ENCODE measurements at places on chromosomes 1 and 21.
A peak's percentile ranks its signal among the peaks of the same experiment; 100 is the strongest.

DNA sequence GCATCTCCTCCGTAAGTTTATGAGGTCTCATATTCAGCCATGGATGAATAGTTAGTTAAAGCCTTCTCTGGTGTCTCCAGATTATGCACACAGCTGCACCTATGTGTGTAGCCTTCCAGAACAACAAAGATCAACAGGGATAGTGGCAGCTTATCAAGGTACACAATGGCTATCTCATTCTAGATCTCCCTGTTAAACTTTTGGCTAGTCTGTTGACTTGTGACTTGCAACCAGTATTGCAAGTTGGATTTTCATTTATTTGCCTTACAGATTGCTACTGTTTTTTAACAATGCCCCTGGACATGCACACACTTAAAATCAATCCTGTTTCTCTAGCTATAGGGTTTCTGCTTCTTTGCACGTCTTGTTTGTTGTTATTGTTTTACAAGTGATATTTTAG is 363.2 kb downstream of the OMA1 start:
- no peak overlapping the region for H3K4me3 ChIP-seq
- DNase-seq: no peak
- no peaks in the 10 kb centered on the region for H3K36me3 ChIP-seq
- no peaks in the 10 kb centered on the region for H3K27me3 ChIP-seq
- no peak overlapping the region for H3K27ac ChIP-seq

DNA sequence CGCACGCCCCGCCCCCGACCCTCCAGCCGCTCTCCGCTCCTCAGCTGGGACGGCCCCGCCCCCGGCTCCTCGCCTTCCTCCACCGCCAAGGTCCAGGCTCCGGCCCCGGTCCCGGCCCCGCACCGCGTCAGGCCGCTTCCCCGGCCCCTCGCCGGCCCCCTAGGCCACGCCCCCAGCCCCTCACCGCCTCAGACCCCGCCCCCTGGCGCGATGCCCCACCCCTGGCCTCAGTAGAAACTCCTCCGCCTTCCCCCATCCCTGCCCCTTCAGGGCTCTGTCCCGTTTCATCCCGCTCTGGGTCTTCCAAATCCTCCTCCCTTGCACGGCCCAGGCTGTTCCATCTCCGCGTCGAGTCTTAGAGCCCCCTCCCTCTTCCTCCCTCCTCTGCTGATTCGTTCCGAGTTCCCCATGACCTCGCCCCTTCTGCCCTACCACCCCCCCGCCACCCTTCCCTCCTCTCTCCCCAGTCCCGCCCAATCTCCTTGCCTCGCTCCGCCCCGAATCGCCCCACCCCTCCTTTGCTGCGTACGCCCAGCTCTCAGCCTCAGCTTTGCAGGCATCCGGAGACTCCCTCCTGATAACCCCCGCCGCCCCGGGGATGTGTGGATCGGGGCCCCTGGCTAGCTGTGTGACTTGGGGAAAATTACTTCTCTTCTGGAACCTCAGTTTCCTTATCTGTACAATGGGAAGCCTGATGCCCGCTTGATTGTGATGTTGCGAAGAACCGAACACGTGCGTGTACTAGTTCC is 448 bp upstream of the ASAP3 start:
- peak; percentile 89 for DNase-seq
- H3K27me3 ChIP-seq: no peaks in the 10 kb centered on the region
- peak overlapping the region; percentile 92 for H3K4me3 ChIP-seq

DNA sequence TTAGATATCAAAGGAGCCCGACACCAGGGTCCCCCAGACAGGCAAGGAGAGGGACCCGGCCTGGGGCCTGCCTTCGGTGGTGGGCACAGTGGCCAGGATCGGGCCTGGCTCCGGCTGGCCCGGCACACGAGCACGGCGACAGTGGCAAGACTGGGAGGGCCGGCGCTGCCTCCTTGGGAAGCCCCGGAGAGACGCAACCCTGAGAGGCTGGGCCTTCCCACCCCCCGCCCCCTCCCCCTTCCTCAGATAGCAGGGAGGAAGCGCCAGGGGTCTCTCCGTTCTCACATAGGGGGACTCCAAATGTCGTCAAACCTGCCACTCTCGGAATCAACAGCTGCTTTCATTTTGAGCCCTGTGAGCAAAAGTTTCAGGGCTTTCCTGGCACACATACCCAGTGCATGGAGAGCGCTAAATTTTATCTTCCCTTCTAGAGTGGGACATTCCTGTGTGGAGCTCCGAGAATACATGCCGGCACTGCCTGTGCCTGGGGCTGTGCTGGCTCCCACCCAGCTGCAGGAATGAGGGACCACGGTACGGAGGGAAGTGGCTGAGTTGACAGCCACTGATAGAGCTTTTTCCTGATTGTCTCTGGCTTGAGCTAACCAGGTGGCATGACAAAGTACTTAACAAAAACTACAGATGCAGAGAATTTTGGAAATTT is 62.4 kb downstream of the CD247 start:
- H3K36me3 ChIP-seq: no peaks in the 10 kb centered on the region
- H3K27ac ChIP-seq: peak overlapping the region; percentile 78
- no peak for DNase-seq
- H3K4me3 ChIP-seq: peak overlapping the region; percentile 88

GRCh38 chr1:18342744-18343143 is 138.0 kb upstream of the KLHDC7A start:
- H3K4me3 ChIP-seq: no peak overlapping the region
- no peaks in the 10 kb centered on the region for H3K27me3 ChIP-seq
- no peaks in the 10 kb centered on the region for H3K36me3 ChIP-seq
- no peak for DNase-seq
- no peaks in the 10 kb centered on the region for H3K4me1 ChIP-seq

DNA sequence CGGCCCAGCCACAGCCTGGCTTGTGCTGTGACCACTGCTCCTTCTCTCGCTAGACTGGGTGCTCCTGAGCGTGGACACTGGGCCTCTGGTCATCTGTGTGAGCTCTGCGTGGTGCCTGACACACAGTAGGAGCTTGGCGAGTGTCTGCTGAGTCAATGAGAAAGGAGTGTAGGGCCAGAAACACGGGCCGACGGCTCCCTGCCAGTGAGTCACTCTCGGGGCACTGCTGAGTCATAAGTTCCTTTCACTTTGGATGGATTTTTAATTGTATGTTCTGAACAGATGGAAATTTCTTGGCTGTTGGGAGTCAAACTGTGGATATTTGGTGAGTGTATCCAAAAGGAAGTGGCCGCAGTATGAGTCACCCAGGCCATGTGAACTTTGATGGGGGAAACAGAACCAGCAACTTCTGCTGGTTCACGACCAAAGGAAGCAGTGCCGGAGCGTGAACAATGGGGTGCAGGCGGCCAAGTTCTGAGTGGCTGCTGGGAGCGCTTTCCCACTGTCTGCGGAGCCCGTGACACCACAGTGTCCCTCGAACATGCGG is 41.0 kb upstream of the COL18A1 start:
- H3K4me1 ChIP-seq: peaks cover 13% of the 10 kb centered on the region
- H3K36me3 ChIP-seq: no peaks in the 10 kb centered on the region
- H3K4me3 ChIP-seq: no peak overlapping the region
- DNase-seq: peak; percentile 86
- no peaks in the 10 kb centered on the region for H3K27me3 ChIP-seq
- H3K27ac ChIP-seq: peak overlapping the region; percentile 97

DNA sequence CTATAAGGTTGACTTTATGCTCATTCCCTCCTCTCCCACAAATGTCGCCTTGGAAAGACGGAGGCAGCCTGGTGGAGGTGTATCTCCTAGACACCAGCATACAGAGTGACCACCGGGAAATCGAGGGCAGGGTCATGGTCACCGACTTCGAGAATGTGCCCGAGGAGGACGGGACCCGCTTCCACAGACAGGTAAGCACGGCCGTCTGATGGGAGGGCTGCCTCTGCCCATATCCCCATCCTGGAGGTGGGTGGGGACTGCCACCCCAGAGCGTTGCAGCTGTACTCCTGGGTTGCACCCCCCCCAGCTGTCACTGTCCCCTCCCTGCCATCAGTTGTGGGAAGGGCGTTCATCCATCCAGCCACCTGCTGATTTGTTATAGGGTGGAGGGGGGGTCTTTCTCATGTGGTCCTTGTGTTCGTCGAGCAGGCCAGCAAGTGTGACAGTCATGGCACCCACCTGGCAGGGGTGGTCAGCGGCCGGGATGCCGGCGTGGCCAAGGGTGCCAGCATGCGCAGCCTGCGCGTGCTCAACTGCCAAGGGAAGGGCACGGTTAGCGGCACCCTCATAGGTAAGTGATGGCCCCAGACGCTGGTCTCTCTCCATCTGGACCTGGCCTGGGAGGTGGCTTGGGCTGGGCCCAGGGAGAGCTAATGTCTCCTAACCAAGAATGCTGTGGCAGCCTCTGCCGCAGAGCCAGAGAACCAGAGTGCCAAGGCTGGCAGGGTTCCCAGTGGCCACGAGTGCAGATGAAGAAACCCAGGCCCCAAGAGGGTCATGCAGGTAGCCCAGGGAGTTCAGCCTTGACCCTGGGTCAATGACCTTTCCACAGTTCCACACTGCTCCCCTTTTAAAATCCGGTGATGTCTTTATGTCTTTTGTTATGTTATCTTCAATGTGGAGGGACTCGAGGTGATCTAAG is 13.1 kb downstream of the PCSK9 start:
- no peak overlapping the region for H3K4me3 ChIP-seq
- no peak for DNase-seq
- H3K4me1 ChIP-seq: no peaks in the 10 kb centered on the region
- H3K36me3 ChIP-seq: no peaks in the 10 kb centered on the region

GRCh38 chr1:227586733-227587132 is 23.4 kb downstream of the ZNF678 start:
- no peak overlapping the region for H3K4me3 ChIP-seq
- no peaks in the 10 kb centered on the region for H3K27me3 ChIP-seq
- H3K27ac ChIP-seq: no peak overlapping the region
- H3K4me1 ChIP-seq: no peaks in the 10 kb centered on the region
- no peaks in the 10 kb centered on the region for H3K36me3 ChIP-seq
- no peak for DNase-seq

DNA sequence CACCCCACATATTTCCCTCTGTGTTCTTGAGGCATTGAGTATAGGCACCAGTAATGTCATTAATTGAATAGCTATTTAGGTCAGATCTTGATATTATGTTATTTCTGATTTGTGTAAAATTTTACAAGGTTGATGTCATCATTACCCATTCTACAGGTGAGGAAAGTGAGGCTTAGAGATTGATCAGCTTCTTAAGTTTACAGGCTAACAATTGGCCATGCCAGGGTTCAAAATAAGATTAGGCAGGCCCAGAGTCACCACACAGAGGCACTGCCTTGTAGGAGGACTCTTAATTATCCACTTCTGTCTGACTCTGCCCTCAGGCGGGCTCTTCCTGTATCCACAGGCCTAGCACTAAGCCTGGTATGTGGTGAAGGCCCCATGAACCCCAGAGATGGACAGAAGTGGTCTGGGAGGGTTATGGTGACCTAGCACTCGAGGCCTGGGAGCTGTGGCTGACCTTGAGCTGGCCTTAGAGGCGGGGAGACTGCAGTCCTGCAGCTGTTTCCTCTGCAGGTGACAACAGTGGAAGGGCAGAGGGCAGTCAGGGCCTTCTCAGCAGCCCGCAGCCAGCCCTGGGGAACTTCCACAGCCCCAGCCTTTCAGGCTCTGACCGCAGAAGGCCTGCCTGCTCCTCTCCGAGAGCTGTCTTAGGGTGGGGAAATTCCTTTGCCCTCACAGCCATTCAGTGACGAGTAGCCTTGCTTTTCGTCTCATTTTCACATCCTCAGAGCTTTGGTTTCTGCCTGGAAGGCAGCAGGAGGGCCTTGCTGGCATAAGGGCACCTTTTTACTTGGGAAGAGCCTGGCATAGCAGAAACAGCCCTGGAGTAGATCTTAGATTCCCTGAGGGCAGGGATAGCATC is 12.2 kb downstream of the ZDHHC18 start:
- no peaks in the 10 kb centered on the region for H3K36me3 ChIP-seq
- H3K27ac ChIP-seq: peak overlapping the region; percentile 47
- no peak overlapping the region for H3K4me3 ChIP-seq
- H3K4me1 ChIP-seq: no peaks in the 10 kb centered on the region

- no peak overlapping the region for H3K27ac ChIP-seq
- DNase-seq: no peak
- no peaks in the 10 kb centered on the region for H3K36me3 ChIP-seq
- H3K4me3 ChIP-seq: peak overlapping the region; percentile 65
- no peaks in the 10 kb centered on the region for H3K27me3 ChIP-seq
Observed at GRCh38 chr1:6235296-6235677, 477 bp downstream of the ICMT start.

GRCh38 chr1:245225322-245226202 is 70.8 kb downstream of the KIF26B start:
- H3K4me3 ChIP-seq: no peak overlapping the region
- H3K4me1 ChIP-seq: no peaks in the 10 kb centered on the region
- H3K36me3 ChIP-seq: no peaks in the 10 kb centered on the region
- no peak for DNase-seq
- no peaks in the 10 kb centered on the region for H3K27me3 ChIP-seq

DNA sequence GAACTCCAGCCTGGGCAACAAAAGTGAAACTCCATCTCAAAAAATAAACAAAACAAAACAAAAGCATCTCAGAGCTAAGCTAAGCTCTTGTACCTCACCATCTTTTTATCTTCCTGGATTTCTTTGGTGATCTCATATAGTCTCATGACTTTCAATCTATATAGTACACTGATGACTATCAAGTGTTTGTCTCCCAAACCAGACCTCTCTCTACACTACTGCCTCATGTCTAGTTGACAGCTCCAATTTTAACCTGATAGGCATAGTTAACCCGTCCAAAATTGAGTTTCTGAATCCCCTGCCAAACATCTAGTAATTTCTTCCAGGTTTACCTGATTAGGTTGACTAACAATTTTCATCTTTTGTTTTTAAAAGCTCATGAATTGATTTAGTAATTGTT is 151.7 kb downstream of the COP1 start:
- H3K4me1 ChIP-seq: no peaks in the 10 kb centered on the region
- no peak overlapping the region for H3K4me3 ChIP-seq
- no peaks in the 10 kb centered on the region for H3K36me3 ChIP-seq
- no peak for DNase-seq

DNA sequence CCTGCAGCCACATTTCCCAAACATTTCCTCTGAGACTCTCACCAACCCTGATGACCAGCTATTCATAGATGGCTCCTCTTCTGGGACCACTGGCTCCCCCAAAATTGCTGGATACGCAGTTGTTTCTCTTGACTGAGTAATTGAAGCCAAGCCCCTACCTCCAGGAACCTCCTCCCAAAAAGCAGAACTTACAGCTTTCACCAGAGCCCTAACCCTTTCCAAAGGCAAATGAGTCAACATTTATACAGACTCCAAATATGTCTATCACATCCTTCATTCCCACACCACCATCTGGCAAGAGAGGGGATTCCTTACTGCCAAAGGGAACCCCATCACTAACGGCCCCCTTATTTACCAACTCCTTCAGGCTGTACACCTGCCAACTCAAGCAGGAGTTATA is 20.3 kb upstream of the CA6 start:
- H3K27ac ChIP-seq: no peak overlapping the region
- DNase-seq: no peak
- no peaks in the 10 kb centered on the region for H3K27me3 ChIP-seq
- no peaks in the 10 kb centered on the region for H3K4me1 ChIP-seq
- H3K4me3 ChIP-seq: no peak overlapping the region
- no peaks in the 10 kb centered on the region for H3K36me3 ChIP-seq
